ENCODE measurements at places on chromosomes 16 and 17.

DNA sequence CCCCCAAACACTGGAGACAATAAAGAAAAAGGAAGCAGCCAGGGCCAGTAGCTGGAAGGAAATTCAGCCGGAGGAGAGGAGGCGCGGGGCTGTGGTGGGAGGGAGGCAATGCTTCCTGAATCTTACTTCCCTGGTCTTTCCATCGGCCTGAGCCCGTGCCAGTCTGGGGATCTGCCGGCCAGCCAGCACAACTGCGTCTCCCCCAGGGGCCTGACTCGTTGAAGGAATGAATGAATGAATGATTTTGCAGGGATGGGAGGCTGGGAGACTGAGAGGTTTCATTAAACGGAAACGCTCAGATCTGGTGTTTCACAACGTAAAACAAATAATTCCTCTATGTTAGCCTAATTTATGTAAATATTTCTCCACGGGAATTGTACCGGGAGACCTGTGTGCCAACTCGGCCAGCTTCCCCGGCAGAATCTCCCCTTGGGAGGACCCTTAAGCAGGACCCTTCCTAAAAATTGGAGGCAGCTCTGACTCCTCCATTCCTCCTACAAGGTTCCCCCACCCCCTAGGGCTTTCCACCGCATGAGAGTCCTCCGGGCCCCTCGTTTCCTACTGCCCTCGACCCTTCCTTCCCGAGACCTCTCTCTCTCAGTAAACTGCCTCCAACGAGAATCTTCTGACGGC is 1.3 kb upstream of the BAIAP2 start:
- DNase-seq = no peak

- DNase-seq = peak; percentile 17
These were observed 792 bp downstream of the SECTM1 start for GRCh38 chr17:82332669-82333278.

GRCh38 chr17:78617511-78618061 is 40.4 kb upstream of the DNAH17 start:
- DNase-seq = no peak

GRCh38 chr17:50359998-50360461 is 13.0 kb downstream of the MRPL27 start:
- DNase-seq = no peak

DNA sequence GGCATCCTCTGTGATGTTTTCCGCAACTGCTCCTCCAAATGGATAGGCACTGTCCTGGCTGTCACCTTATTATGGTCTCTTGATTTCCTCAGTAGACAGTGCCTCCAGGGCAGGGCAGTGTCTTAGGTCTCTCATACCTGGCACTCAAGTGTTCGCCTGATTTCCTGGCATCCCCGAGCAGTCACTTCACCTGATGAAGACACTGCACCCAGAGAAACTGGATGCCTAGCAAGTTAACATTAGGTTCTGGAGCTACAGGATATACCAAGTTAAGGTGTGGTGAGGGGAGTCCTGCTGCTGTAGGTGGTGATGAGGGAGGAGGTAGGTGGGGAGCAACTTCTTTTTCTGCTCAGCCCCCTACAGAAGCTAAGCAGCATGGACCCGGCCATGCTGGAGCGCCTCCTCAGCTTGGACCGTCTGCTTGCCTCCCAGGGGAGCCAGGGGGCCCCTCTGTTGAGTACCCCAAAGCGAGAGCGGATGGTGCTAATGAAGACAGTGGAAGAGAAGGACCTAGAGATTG is 3.9 kb upstream of the MAZ start:
- DNase-seq = no peak
